Cortex of kidney (tissue), 1 donor: ENCODE measurements at places on chromosomes 4 and X.

DNA sequence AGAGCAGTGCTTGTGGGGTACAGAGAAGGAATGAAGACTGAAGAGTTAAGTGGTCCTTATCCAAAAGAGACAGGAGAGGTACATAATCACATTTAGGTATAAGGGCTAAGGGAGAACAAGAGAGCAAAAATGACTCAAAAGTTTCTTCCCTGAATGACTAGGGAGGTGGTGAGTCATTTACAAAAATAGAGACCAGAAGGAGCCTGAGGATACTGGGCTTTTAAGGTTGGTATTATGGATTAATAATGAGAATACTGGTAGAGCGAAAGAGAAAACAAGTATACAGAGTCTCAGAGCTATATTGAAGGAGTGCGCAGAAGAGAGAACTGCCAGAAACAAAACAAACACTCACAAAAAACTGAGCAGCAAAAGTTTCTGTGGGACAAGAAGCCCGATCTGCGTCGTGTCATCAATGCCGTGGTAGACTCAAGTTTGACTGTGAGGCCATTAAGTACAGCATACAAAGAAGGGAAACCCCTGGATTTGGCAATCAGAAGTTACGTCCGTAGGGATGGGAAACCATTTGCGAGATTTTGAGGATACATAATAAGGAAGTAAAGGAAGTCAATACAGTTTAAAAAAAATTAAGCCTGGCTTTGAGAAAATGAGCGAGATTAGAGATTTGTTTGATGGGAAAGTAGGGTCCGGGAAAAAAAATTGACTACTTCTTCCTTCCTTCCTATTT lies 129.1 kb upstream of the STIM2 start:
- no peak for DNase-seq

DNA sequence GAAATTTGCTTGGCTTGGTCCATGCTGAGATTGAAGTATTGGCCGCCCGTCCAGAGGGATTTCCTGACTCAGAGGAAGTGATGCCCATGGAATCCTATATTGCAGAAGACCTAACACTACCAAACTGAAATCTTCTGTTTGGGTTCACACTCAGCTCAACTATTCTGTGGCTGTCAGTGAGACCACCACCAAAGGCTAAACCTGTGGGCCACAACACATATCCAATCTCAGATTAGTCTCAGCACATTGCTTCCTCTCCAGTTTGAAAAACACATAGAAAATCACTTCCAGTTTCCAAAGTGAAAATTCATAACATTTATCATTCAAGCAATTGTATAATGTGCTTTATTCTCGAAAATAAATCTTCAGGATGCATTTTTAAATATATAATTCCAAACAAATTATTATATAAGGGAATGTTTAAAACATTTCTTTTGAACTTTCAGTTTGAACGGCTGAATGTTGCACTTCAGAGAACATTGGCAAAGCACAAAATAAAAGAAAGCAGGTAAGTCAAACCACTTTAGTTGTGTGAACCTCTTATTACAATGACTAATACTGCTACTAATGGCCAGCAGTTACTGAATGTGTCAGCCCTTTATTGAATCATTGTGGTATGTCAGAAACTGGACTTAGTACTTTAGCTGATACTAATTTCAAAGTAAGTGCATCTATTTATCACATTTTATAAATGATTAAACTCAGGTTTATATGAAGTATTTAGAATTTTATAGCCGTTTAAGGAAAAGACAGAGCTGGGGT lies 37.0 kb downstream of the GUCY1A1 start:
- DNase-seq: no peak

DNA sequence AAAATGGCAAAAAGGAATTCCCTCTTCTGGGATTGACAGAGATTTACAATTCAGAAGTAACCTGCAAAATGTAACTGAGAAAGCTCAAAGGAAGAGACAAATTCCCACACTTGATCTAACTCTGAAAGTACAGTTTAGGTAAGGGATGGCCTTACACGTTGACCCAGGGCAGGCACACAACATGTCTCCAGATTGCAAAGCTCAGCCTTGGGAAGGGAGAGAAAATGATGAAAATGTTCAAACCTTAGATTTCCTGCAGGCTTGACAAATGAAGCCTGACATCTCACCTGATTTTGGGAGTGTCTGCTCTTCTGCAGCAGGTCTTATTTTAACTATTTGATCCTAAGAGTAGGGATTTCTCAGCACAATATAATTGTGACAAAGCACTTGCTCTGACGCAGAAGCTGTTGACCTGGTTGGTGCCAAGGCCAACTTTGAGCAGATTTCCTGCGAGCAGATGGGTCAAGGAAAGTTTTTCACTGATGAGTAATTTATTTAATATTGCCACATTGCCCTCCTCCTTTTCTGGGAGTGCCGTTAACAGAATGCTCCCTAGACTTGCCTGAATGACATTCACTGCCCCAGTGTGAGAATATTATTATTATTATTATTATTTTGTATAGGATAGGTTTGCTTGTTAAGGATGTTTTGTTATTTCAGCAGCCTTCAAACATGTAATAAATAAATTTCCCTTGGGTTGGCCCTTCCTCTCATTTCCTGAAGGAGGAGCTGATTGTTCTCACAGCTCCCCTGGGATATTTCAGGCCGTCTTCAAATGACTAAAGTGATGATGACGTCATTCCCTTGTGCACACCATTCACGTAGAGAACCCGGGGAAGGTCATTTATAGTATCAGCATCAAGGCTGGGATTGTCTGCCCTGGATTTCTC lies 157.1 kb downstream of the VEGFC start:
- no peak for DNase-seq

DNA sequence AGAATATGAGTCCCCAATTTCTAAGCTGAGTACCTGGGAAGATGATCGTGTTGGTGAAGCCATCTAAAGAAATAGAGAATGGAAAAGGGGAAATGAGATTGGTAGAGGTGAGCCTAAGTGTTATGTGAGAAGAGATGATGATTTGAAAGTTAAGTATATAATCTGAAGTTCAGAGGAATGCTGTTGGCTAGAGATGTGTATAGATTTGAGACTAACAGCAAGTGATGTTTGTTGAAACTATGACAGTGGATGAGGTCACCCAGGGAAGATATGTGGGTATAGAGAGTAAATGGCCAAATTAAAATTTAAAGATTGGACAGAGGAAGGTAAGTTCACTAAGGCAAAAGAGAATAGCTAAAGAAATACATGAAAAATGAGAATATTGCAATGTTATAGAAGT lies 324.2 kb downstream of the MAPK10 start:
- DNase-seq: no peak

GRCh38 chrX:77910108-77910840 lies at the start of gene ATP7A:
Gene ATP7A, plus strand, starts transcription at chrX:77910693. Its CDS starts 60,949 bp downstream, at chrX:77971642.
- DNase-seq: no peak

GRCh38 chrX:6460893-6461490 lies 73.9 kb downstream of the VCX3A start:
- DNase-seq: no peak

DNA sequence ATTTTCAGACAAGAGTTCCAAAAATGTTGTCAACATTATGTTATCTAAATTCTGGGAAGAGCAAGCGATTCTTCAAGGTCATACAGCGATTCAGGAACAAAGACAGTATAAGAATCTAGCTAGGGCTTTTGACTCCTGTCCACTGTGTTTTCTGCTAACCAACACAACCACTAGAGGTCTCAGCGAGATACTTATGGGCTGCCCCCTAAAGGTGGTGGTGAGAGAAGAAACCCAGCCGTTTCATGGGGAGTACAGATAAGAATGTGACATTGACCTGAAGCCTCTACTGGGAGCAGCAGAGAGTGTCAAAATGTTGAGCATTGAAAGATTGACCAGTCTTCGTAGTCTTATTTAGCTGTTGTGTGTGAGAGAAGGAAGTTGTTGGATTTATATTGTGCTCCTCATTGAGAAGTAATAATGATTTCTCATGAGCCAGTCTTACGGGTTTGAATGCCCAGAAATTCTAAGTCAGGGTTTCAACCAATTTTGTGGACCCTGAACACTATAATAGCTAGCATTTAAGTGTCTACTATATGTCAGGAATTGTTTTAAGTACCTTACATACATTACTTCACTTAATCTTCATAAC lies 168.3 kb downstream of the SPRY1 start:
- DNase-seq: no peak

DNA sequence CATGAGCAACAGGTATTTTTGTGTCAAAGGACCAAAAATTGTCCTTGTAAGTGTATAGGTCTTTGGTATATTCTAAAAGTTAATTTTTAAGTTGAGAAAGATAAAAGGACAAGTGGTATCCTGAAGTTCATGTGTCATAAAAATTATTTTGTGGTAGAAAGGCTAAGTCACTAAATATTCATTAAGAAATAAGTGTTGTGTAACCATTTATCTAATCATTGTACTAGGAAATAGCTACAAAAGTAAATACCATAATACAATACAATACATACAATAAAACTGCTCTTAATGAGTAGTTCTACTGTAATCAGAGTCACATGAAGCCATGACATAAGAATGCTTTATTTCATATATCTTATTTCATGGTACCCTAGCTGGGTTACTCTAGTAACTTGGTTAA lies 82.5 kb upstream of the ATOH1 start:
- no peak for DNase-seq

GRCh38 chrX:57607295-57608187 lies 15.7 kb downstream of the ZXDB start:
- DNase-seq: no peak

DNA sequence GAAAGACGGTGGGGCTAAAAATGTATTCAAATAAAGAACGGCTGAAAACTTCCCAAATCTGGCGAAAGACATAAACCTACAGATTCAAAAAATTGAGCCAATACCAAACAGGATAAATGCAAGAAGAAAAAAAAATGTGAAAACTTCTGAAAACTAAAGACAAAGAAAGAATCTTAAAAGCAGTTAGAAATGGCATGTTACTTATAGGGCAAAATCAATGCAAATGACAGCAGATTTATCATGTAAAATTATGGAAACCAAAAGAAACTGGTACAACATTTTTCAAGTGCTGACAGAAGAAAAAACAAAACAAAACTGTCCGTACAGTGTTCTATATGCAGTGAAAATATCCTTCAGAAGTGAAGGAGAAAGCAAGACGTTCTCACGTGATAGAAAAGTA lies 239.0 kb downstream of the PDGFC start:
- DNase-seq: no peak

GRCh38 chr4:80141543-80141942 lies 55.8 kb upstream of the PRDM8 start:
- DNase-seq: no peak

DNA sequence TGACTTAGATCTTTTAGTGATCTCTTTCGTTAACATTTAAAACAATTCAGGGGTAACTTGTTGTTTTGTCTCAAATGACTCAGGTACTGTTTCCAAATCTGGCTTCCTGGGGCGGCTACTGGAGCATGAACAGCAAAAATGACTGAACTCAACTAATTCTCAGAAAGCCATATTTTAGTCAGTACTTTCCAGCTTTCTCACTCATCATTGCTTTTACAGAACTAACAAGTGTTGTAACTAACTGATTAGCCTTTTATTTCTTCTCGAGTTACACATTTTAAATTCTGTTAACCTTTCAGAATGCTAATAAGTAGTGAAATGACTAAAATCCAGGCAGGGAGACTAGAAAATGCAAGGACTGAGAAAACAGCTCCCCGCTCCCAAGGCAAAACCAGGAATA lies 55.3 kb downstream of the JADE3 start:
- no peak for DNase-seq

GRCh38 chr4:113447769-113448168 lies 313.8 kb downstream of the CAMK2D start:
- no peak for DNase-seq

DNA sequence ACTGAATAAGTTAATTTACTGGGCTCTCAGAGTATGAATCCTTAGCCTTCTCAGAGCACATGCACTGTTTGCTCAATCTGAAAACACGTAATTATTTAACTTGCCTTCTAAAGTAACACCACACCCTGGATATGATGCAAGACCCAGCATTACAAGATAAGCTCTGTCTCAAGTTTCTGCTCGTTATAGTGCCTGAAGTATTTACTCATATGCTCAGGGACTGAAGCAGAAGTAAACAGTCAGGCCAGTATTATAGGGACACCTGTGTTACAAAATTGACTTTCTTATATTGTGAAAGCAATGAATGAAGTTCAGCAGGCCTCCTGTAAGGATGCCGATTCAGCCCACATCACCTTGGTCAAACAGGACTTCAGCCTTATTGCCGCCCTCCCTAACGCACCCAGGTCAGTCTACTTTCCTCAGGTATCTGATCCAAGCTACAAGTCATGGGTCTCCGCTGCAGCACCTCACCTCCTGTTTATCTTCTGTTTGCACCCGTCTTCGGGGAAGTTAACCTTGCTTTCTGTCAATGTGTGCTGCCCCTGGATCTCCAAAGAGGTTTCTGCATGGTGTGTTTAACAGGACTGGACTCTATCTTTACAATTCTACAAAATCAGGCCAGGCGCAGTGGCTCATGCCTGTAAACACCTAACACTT lies 42.8 kb upstream of the KLF3 start:
- DNase-seq: no peak

DNA sequence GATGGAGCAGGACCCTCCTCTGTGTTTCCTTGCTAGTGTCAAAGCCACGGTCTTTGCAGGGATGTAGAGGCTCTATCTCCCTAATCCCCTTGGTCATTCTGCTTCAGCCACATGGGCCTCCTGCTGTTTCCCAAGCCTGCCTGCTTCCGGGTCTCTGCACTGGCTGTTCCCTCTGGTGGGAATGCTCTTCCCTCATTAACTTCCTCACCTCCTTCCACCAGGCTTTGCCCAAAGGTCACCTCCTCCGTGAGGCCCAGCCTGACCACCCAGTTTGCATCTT lies 56.6 kb downstream of the ABLIM2 start:
- DNase-seq: no peak

DNA sequence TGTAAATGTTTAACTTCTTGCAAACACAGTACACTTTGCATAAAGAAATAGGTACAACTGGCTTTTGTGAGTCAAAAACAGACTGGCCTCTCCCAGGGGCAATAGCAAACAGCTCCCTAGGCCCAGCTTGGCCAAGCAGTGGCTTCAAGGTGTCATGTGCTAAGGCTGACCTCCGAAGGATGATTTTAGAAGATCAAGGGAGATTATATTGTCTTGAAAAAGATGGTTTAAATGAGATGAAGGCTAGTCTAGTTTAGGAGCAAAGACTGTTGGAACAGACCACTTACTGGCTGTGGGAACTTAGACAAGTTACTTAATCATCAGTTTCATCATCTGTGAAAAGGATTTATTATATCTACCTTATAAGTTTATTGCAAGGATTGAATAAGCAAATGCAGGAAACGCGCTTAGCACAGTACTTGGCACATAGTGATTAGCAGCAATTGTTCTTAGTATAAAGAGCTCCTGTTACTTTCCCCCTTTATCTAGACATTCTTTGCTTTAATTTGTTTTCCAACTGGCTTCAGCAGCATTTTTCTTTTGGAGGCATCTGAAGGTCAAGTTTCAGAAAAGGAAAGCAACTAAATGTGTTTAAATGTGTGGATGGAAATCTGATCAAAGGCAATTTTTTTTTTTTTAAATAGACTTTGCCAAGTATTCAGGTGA lies 17.2 kb downstream of the ANXA3 start:
- DNase-seq: no peak

GRCh38 chr4:130183766-130184165 lies 1087.8 kb downstream of the C4orf33 start:
- no peak for DNase-seq

DNA sequence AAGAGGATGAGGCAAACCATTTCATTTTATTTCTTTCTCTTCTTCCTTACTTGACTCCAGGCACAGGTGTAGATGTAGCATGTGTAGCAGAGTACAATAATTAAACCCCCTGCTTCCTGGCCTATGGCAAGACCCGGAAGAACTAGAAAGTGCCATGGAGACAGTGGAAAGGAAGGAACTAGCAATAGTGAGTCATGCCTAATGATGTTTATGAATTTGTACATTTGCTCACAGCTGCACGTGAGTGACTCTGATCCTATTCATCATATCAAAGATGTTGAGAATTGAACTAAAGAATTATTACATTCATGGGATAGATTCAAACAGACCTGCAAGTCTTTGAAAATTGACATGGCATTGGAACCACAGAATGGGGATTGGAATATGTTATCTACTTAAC lies 2233.9 kb upstream of the TENM3 start:
- no peak for DNase-seq
